ENCODE measurements at places on chromosomes 12 and 14. TPM values are rescaled to one million over a fixed set of nuclear protein-coding genes. Genes with fewer than 3 reads are reported as not detected.

SLCO1B1 gene
- total RNA-seq: not detected

PIWIL1 gene
- total RNA-seq: not detected

DNA sequence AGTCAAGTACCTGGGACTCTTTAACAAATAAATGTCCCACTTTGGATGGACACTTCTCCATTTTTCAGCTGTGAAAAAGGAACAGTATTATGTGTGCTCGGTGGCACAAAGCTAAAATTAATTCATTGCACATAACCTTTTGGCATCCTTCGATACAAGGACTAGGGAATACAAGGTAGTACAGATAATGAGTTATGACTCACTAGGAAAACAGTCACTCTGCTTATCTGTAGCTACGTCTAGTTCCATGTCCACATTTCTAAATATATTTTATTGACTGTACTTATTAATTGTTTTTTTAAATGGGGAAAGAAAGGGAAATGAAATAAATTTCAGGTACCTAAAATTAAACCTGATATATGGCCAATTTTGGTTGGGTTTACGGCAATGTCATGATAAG, 35.2 kb upstream of the RIC8B start:
- DNase-seq: no peak
- H3K4me3 ChIP-seq: no peak overlapping the region
- H3K27ac ChIP-seq: no peak overlapping the region
- H3K36me3 ChIP-seq: no peaks in the 10 kb centered on the region
- H3K27me3 ChIP-seq: no peaks in the 10 kb centered on the region
- no peaks in the 10 kb centered on the region for H3K4me1 ChIP-seq

DNA sequence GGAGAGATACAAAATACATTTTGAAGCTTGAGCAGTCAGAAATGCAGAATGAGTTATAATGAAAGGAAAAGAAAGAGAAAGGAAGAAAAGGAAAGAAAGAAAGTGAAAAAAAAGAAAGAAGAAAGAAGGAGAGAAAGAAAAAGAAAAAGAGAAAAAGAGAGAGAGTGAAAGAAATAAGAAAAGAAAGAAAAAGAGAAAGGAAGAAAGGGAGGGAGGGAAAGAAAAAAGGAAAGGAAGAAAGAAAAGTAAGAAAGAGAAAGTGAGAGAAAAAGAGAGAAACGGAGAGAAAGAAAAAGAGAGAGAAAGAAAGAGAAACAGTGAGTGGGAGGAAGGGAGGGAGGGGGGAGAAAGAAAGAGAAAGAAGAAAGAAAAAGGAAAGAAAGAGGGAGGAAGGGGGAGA, 549.9 kb downstream of the GALC start:
- no peaks in the 10 kb centered on the region for H3K27me3 ChIP-seq
- no peak for DNase-seq
- H3K4me3 ChIP-seq: no peak overlapping the region
- no peaks in the 10 kb centered on the region for H3K36me3 ChIP-seq
- no peaks in the 10 kb centered on the region for H3K4me1 ChIP-seq
- no peak overlapping the region for H3K27ac ChIP-seq

DNA sequence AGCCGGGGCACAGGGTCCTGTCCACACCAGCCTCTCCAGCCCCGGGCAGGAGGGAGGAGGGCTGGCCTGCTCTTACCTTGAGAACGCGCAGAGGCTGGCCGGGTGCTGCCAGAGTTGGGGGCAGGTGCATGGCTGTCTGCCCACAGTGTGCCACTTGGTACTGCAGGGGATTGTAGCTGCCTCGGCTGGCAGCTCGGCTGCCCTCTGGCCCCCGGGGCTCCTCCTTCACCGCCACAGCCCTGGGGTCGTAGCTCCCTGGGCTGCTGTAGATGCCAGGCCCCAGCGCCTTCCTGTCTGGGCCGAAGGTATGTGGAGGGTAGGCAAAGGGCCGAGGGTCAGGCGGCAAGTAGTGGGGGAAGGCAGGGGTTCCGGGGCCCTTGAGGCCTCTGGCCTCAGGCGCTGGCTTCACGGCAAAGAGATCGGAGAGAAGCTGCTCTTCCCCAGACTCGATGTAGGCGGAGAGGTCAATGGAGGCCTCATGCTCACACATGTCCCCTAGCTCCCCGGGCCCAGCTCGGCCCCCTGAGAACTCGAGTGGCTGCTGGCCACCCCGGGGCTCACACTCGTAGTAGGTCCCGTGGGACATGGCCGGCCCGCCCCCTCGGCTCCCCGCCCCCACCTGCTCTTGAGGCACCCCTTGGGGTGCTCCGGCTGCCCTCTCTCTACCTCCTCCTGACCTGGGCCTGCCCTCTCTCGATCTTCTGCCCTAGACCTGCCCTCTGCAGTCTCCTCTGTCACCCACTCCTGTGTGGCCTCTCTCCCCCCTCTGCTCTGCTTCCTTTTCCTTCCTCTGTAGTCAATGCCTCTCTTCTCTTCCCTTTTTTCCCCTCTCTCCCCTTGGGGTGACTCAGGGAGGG, at the start of gene CEBPE:
TSS of gene CEBPE (minus strand) at position 750 of the 857 bp plus-strand sequence. CDS start at position 586, 164 bp downstream.
- H3K27me3 ChIP-seq: no peaks in the 10 kb centered on the region
- no peaks in the 10 kb centered on the region for H3K36me3 ChIP-seq
- peaks cover 6% of the 10 kb centered on the region for H3K4me1 ChIP-seq
- DNase-seq: no peak
- H3K27ac ChIP-seq: peak within 1 kb of the TSS; percentile 60

- H3K27me3 ChIP-seq: no peaks in the 10 kb centered on the region
- H3K4me1 ChIP-seq: peaks cover 6% of the 10 kb centered on the region
- H3K36me3 ChIP-seq: peaks cover 40% of the 10 kb centered on the region
- H3K4me3 ChIP-seq: no peak overlapping the region
- no peak for DNase-seq
- H3K27ac ChIP-seq: peak overlapping the region; percentile 53
Observed at GRCh38 chr12:122471324-122472226, 29.2 kb downstream of the ZCCHC8 start.

DNA sequence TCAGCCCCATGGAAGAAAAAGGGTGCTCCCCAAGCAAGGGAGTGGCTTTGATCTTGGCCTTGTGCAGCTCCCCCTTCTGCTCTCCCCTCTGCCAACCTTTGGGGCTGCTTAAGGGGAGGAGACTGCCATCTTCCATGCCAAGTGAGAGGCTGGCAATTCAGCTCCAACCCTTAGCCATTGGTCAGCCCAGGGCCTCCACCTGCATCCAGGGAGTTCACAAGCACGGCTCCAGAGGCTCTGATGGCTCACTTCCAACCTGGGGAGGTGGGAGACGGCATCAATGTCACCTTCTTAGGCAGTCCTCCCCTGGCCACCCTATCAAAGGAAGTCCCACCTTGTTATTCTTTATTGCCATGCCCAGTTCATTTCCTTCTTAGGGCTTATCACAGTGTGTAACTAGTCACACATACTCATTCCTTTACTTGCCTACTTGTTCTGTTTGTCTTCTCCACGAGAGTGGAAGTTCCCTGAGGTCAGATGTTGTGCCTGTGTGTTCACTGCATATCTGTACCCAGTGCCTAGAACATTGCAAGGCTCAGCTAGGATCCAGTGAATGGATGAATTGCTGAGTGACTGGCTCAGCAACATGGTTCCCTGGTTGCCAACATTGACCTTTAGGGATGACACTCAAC, 5.0 kb downstream of the HDAC7 start:
- H3K36me3 ChIP-seq: no peaks in the 10 kb centered on the region
- no peaks in the 10 kb centered on the region for H3K27me3 ChIP-seq
- DNase-seq: no peak

GRCh38 chr12:52059582-52060497, 8.6 kb downstream of the NR4A1 start:
- H3K27ac ChIP-seq: no peak overlapping the region
- no peak overlapping the region for H3K4me3 ChIP-seq
- H3K36me3 ChIP-seq: peaks cover 40% of the 10 kb centered on the region
- no peaks in the 10 kb centered on the region for H3K4me1 ChIP-seq

IL31 gene
- not detected for total RNA-seq

GRCh38 chr14:23112359-23113178, 6.5 kb downstream of the CEBPE start:
- no peaks in the 10 kb centered on the region for H3K27me3 ChIP-seq
- no peaks in the 10 kb centered on the region for H3K36me3 ChIP-seq
- no peak overlapping the region for H3K27ac ChIP-seq
- DNase-seq: no peak
- no peak overlapping the region for H3K4me3 ChIP-seq

CLEC14A gene
- total RNA-seq: 87.6 TPM

DNA sequence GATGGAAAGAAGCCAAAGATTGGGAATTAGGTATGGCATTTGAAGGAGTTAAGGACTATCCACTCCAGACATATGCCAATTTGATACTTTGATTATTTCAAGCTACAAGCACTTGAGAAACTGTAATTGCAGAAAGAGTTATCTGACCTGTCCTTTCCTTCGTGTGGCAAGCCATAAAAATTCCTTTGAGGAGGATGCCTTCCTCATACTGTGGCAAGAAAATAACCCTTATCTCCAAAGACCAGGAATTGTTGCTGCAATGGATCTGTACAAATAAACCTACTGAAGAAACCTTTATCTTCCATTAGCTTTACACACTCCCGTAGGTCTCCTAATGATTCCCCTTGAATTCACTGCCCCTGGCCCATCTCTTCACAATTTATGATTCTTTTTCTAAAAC, 165.1 kb upstream of the AMIGO2 start:
- H3K27ac ChIP-seq: no peak overlapping the region
- no peak overlapping the region for H3K4me3 ChIP-seq
- no peaks in the 10 kb centered on the region for H3K27me3 ChIP-seq
- DNase-seq: no peak
- no peaks in the 10 kb centered on the region for H3K36me3 ChIP-seq

SLC24A4 gene
- total RNA-seq: 1.6 TPM

DNA sequence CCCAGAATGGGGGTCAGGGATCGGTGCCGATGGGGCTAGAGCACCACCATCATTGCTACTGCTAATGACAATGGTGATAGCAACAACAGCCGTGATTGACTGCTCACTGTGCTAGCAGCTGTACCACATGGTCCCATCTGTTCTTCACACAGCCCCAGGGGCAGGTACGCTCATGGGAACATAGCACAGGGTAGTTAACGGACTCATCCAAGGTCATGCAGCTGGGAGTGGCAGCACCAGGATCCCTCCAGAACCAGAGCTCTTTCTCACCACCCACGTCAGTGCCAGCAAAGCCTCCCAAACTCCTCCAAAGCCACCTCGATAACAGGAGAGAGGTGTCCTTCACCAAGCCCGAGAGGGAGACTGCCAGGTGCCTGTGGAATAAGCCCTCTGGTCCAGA, 11.2 kb upstream of the DYNC1H1 start:
- no peaks in the 10 kb centered on the region for H3K36me3 ChIP-seq
- H3K4me3 ChIP-seq: no peak overlapping the region
- DNase-seq: peak; percentile 27
- H3K27ac ChIP-seq: no peak overlapping the region
- H3K4me1 ChIP-seq: peaks cover 7% of the 10 kb centered on the region

GRCh38 chr14:61325166-61325565, 3.8 kb downstream of the PRKCH start:
- H3K36me3 ChIP-seq: no peaks in the 10 kb centered on the region
- H3K4me3 ChIP-seq: peak overlapping the region; percentile 73
- H3K4me1 ChIP-seq: peaks cover 37% of the 10 kb centered on the region
- no peak for DNase-seq

- peaks cover 4% of the 10 kb centered on the region for H3K4me1 ChIP-seq
- H3K27me3 ChIP-seq: no peaks in the 10 kb centered on the region
- no peaks in the 10 kb centered on the region for H3K36me3 ChIP-seq
- H3K4me3 ChIP-seq: no peak overlapping the region
Observed at GRCh38 chr14:47390831-47391504, 284.4 kb downstream of the MDGA2 start.

TPPP2 gene
- not detected for total RNA-seq

- DNase-seq: no peak
- H3K27me3 ChIP-seq: no peaks in the 10 kb centered on the region
- no peaks in the 10 kb centered on the region for H3K36me3 ChIP-seq
- H3K27ac ChIP-seq: no peak overlapping the region
Observed at GRCh38 chr12:22321638-22322037, 12.9 kb downstream of the ST8SIA1 start.

C1R gene
- 367 TPM for total RNA-seq

DNA sequence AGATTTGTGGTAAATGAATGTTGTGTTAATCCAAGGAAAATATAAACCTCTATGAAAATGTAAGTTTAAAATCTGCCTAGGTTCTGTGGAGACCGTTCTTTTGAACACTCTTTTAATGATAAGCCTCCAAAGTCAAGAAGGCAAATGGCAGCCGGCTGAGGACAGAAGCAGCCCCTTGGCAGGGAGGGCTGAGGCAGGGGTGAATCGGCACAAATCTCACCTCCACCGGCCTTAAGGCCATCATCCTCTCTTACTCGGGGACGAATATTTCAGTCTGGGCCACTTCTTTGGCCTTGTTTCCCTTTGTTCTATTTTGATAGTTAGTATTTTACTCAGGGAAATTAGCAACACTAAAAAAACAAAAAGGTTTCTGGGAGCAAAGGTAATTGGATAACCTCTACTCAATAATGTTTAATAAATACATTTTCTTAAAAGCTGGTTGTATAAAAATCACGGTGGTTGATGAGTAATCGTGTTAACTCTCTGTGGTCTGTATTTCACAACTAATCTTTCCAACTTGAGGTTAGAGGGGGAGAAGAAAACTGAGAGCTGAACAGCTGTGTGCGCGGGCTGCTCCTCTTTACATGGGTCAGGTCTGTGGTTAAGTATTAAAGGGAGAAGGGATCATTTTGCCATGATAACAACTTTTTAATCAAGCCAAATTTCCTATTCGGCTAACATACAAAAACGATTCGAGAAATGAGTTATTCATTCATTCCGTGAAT, 18.6 kb downstream of the LGMN start:
- no peak overlapping the region for H3K27ac ChIP-seq
- DNase-seq: no peak
- peaks cover 32% of the 10 kb centered on the region for H3K4me1 ChIP-seq
- H3K4me3 ChIP-seq: no peak overlapping the region

GRCh38 chr12:2489275-2489674, 305.5 kb upstream of the FKBP4 start:
- no peak for DNase-seq
- H3K27me3 ChIP-seq: no peaks in the 10 kb centered on the region
- H3K4me1 ChIP-seq: peaks cover 11% of the 10 kb centered on the region
- H3K36me3 ChIP-seq: no peaks in the 10 kb centered on the region
- H3K4me3 ChIP-seq: no peak overlapping the region
- H3K27ac ChIP-seq: no peak overlapping the region

GRCh38 chr12:130362060-130362459, 24.4 kb downstream of the PIWIL1 start:
- H3K4me1 ChIP-seq: no peaks in the 10 kb centered on the region
- no peak overlapping the region for H3K27ac ChIP-seq
- H3K4me3 ChIP-seq: no peak overlapping the region
- DNase-seq: no peak
- peaks cover 21% of the 10 kb centered on the region for H3K27me3 ChIP-seq

SOAT2 gene
- total RNA-seq: not detected

GRCh38 chr12:19964549-19964948, 403.8 kb upstream of the PDE3A start:
- no peaks in the 10 kb centered on the region for H3K36me3 ChIP-seq
- H3K27ac ChIP-seq: no peak overlapping the region
- H3K4me3 ChIP-seq: no peak overlapping the region
- DNase-seq: no peak

FAM186B gene
- total RNA-seq: 0.75 TPM

KLRF2 gene
- total RNA-seq: not detected

ARHGAP9 gene
- 37.7 TPM for total RNA-seq

All from upper lobe of right lung (tissue), 1 donor.